ENCODE measurements at places on chromosomes 7 and 10.

GRCh38 chr10:116304923-116305322 is 19.3 kb upstream of the CCDC172 start:
- no peak for DNase-seq

DNA sequence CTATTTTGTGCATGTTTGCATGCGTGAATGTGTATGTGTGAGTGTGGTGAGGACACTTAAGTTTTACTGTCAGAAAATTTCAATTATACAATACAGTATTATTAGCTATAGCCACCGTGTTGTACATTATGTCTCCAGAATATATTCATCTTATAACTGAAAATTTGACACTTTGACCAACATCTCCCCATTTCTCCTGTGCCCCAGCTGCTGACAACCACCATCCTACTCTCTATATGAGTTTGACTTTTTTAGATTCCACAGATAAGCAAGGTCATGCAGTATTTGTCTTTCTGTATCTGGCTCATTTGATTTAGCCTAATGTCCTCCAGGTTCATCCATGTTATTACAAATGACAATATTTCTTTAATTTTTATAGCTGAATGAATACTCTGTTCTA is 195.0 kb downstream of the GPR37 start:
- no peak for DNase-seq

GRCh38 chr7:120926943-120927346 is 23.6 kb upstream of the ING3 start:
- no peak for DNase-seq

- DNase-seq, result no peak
Measured at GRCh38 chr10:113094114-113094486, 144.1 kb downstream of the TCF7L2 start.

DNA sequence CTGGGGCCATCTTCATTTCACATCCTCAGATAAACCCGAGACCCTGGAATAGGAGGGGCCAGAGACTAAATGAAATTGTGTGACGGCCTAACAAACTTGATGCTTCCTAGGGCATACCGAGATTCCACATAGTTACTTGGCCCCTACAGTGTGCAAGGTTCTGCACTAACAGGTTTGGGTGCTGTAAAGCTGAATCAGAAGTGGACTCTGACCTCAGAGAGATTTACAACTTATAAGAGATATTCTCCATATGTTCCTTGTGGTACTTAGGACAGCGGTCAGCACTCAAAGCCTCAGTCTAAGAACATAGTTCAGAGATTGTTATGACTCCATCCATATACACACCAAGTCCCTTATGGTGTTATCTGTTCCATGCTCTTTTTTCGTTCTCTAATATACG is 55.1 kb upstream of the FHIP2A start:
- no peak for DNase-seq

- DNase-seq, result no peak
Measured at GRCh38 chr10:78950656-78951587, 117.8 kb upstream of the ZMIZ1 start.

- DNase-seq, result no peak
Measured at GRCh38 chr7:108158776-108159175, 28.6 kb upstream of the LAMB4 start.

- no peak for DNase-seq
Measured at GRCh38 chr7:151456276-151456675, 16.3 kb upstream of the CRYGN start.

DNA sequence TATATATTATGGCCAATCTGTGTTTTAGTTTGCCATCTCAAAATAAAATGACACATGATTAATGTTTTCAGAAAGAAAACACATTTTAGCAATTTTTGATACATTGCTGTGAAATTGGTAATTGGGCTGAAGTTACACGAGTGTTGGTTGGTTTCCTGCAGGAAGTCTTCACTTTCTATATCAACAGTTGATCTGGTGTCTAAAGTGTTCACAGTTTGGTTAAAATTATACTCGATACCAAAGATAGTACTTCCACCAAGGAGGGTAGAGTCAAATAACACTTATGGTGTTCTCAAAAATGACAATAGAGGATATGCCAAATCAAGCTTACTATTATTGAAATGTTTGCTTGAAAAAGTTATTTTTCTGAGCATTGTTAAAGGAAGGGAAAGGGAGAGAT is 120.3 kb upstream of the GLCCI1 start:
- no peak for DNase-seq

- DNase-seq, result no peak
Measured at GRCh38 chr10:70403483-70404035, 386 bp upstream of the EIF4EBP2 start.

Measured in activated CD4-positive, alpha-beta T cell treated with anti-CD3 and anti-CD28 coated beads for 36 hours (primary cell).